IgD-negative memory B cell (primary cell): ENCODE measurements at places on chromosomes 6 and 20. TPM values are rescaled to one million over a fixed set of nuclear protein-coding genes. Genes with fewer than 3 reads are reported as not detected.

The CLPSL1 gene
- polyA plus RNA-seq: not detected

The PI16 gene
- 2.3 TPM for polyA plus RNA-seq

The MYCT1 gene
- polyA plus RNA-seq: not detected

The EEF1A2 gene
- not detected for polyA plus RNA-seq

The PPP1R3G gene
- polyA plus RNA-seq: 0.23 TPM

The MACROD2 gene
- 1.3 TPM for polyA plus RNA-seq

The LY6G6F gene
- polyA plus RNA-seq: 0.95 TPM

The ARMC2 gene
- 3.2 TPM for polyA plus RNA-seq

The NOX3 gene
- polyA plus RNA-seq: not detected

The PLEKHG1 gene
- 40.2 TPM for polyA plus RNA-seq

The LINC00237 gene
- polyA plus RNA-seq: not detected

The SLC9A8 gene
- polyA plus RNA-seq: 13.2 TPM
